ENCODE measurements at places on chromosomes 12 and 14.

- no peak for DNase-seq
Measured at GRCh38 chr12:24470050-24470449, 478.9 kb downstream of the BCAT1 start.

DNA sequence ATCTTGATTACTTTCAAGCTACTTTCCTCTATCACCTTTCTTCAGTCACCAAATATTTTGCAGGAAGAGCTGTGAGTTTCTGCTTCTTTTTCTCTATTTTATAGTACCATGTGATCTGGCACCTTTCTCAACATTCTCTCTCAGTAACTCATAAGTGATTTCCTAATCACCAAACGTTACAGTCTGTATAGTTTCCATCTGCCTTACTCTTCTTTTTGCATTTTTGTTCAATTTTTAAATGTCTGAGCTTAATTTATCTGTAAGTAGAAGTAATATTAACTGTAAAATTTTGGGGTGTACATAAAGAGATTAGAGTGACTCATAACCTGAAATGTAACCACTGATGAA lies 422.1 kb upstream of the SYT1 start:
- no peak for DNase-seq

DNA sequence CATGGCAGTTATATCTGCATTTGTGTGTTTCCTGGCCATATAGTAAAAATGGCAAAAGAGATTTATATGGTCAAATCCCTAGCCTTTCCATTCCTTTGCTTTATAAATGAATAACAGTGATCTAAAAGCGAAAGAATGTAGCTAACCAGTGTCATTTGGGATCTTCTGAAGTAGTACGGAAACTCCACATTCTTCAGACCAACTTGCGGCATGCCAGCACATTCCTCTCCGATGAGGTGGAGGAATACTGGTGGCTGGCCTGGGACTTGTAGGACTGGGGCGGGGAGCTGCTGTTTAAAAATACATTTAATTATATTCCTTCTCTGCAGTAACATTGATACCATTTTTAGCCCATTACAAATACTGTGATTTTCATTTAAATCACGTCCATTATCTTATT lies 85.3 kb downstream of the SAMD4A start:
- DNase-seq = peak; percentile 94

DNA sequence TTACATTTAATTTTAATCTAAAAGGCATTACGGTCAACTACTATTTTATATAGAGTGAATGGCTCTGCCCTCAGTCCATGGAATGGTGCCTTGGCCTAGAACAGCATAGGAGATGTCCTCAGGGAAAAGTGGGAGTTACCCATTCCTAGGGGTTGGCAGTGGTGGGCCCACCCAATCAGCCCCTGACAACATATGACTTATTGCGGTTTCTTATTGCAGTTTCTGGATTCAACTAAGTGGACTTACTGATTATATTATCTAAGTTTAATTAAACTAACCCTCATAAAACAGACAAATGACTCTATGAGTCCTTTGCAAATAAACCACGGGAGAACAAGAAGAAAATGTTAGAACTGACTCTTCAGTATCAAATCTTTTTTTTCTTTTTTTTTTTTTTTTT lies 2.3 kb upstream of the PPP2R5E start:
- DNase-seq = no peak

GRCh38 chr12:47954058-47954457 lies 9.3 kb upstream of the TMEM106C start:
- DNase-seq = no peak

DNA sequence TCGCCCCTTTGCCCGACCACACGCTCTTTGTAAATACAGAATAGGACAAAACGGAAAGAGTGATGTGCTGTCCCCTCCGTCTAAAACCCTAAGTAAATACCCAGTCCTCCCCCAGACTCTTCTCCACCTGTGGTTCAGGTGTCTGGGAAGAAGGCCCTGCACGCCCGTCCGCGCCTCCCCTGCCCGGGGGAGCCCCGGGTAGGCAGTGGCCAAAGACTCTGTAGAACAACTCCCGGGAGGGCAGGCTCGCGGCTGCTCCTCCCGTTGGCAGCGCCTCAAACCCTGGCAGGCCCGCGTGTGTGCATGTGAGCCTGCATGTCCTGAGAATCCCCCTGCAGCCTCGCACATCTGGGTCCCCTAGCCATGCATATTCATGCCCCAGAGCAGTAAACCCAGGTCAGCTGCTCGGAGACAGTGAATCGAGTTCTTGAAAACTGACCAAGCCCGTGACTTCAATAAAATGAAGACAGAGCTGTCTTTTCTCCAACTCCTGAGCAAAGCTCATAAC lies 165.8 kb downstream of the MON2 start:
- DNase-seq = no peak

DNA sequence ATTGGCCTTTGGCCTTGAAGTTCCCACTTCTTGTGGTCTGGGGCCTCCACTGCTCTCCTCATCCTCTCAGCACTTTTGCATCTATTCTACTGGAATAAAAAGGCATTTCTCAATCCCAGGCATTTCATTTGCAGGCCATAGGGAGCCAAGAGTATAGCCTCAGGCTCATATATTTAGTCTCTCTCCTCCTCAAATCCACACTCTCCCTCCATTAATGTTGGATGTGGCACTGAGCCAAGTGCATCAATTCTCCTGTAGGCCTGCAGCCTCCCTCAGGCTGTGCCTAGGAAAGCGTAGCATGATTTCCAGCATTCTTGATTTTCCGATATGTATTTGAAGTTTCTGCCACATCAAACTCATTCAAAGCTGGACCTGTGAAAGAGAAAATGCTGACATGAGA lies 211.5 kb upstream of the CPNE8 start:
- DNase-seq = no peak

GRCh38 chr12:106980944-106981343 lies 6.0 kb downstream of the MTERF2 start:
- no peak for DNase-seq

DNA sequence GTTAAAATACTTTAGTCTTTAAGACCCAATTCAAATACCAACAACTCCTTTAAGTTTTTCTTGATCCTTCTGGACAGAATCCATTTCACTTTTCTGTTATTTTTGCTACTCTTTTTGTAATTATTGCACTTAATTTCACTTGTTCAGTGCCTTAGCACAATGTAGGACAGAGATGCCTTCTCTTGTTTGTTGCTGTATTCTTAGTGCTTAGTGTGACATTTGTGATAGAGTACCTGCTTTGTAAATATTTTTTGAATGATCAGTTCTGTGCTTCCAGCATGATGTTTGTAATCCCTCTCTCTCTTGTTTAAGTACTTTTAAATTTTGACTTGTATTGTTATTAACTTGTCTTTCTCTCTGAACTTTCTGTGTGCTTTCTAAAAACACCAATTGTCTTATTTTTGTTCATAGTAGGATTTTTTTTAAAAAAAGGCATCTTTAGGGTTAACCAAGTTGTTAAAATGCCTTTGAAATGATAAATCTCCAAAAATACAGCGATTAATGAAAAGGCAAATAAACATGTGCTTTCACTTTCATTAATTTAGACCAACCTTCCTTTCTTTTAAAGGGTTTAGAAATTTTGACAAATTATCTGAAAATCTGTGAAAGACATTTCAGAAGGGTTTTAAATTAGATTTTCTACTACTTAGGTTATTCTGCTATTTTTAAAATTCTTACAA lies 11.9 kb downstream of the NAA30 start:
- DNase-seq = no peak

- no peak for DNase-seq
Measured at GRCh38 chr12:94798113-94798512, 147.8 kb upstream of the TMCC3 start.

DNA sequence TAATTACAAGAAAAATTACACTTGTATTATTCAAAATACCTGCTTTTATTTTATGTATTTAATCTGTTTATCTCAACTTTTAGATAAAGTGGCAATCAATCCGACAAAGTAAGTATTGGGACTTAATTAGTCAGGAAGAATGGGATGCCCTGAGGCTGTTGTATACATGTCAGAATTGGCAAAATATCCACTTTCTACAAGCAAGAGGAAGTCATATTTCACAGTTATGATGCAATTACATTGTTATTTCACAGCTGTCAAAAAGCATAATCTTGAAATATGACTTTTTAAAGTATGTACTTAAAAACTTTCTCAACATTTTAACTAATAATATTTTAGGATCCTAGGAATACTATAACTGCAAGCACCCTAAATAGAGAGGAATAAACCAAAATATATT lies 357.1 kb upstream of the MGAT4C start:
- no peak for DNase-seq

- no peak for DNase-seq
Measured at GRCh38 chr12:11749943-11750690, 100.6 kb downstream of the ETV6 start.

DNA sequence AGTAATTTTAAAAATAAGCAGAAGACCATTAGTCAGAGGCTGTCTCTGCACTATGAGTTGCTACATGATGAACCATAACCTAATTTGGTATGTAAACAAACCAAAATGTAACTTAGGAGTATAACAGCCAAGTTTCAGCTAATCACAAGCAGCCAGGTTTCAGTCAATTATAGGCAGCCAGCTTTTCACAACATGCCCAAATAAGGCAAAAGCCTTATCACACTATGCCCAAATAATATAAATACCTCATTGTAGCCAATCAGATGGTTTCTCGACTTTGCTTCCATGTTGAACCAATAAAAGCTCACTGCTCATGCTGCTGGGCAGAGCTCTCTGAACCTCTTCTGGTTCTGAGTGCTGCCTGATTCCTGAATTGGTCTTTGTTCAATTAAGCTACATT lies 38.6 kb downstream of the GARIN6 start:
- DNase-seq = no peak

DNA sequence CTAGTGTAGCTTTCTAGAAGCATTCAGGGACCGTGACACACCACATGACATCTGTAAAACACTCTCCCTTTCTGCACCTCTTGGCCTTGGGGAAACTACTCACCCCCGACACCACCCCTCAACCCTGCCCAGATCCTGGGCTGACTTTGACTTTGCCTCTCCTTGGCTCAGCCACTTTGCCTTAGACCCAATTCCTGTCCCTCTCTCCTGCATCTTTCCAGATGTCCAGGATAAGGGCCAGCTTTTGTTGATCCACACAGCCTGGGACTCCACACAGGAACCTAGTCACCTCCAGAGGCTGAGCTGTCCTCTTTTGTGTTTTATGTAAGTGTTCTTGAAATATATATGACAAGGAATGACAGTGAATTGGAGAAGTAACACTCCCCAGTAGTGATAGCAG lies 153.7 kb upstream of the PLXNC1 start:
- no peak for DNase-seq

GRCh38 chr14:22231018-22231417 lies 358.0 kb downstream of the DAD1 start:
- DNase-seq = no peak

GRCh38 chr12:94704452-94705306 lies 54.3 kb upstream of the TMCC3 start:
- DNase-seq = no peak

DNA sequence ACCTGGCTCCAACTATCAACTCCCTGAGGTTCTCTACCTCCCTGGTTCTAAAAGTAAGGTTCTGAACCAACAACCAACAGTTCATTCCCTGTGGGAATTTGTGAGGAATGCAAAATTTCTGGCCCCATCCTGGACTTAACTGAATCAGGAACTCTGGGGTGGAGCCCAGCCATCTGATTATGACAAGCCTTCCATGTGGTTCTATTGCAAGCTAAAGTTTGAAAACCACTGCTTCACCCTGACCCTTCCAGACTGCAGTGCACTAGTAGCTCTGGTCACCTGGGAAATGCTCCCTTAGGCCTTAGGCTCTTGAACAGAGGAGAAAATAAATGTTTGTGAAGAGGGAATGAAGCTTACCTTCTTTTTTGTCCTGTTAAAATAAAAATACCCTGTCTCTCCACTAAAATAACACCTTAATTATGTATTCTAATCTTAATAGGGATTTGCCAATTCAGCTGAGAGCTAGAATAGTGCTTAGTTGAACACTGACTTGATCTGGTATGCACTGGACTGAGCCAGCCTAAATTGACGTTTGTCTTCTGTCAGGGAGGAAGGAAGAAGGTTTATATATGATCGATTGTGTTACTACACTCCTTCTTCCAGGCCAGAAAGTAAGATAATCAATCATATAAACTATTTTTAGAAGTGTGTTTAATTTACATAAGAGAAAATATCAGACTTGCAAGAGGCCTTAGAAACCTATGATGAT lies 39.1 kb upstream of the DDHD1 start:
- no peak for DNase-seq

DNA sequence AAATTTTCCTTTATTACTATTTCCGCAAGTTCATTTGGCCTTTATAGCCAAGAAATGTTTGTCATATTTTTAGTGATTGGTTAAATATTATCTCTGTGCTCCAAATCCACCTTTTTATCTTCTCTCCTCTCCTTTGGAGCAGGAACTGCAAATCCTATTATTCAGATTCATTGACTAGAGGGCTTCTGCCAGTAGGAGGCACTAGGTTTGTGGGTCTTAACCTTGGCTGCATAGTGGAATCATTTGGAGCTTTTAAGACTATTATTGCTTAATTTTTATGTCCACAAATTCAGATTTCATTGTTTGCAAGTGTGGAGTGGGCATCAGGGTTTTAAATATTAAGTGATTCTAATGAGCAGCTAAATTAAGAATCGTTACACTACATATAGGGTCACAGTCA lies 75.3 kb upstream of the SYT10 start:
- no peak for DNase-seq

DNA sequence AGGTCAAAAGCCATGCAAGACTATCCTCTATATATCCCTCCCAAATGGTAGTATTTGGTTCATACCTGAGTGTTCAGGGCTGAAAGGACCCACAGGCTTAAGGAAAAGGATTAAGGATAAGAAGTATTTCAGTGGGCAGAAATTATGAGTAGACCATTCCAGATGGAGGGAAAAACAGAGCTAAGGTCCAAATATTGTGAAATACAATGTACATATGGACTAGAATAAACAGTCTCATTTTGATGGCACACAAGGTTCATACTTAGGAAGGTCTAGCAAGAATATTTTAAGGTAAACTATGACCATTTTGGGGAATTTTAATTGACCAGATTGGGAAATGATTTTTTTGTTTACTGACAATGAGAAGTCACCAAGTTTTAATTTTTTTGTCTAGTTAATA lies 124.6 kb downstream of the PRKD1 start:
- DNase-seq = no peak

GRCh38 chr12:61369241-61369910 lies 890.8 kb upstream of the USP15 start:
- DNase-seq = no peak

- peak; percentile 73 for DNase-seq
Measured at GRCh38 chr14:103361867-103362266, 23.3 kb upstream of the MARK3 start.

DNA sequence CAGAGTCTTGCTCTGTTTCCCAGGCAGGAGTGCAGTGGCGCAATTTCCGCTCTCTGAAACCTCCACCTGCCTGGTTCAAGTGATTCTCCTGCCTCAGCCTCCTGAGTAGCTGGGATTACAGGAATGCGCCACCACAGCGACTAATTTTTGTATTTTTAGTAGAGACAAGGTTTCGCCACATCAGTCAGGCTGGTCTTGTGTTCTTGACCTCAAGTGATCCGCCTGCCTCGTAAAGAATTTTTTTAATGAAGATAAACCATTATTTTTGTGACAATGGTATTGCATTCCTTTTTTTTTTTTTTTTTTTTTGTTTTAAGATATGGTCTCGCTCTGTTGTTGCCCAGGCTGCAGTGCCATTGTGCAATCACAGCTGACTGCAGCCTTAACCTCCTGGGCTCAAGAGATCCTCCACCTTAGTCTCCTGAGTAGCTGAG lies 25.8 kb downstream of the ACVR1B start:
- no peak for DNase-seq
